H1 (cell line): ENCODE measurements at places on chromosomes 6 and 20.

- no peak for DNase-seq
Observed at GRCh38 chr20:51481341-51481914, 61.1 kb downstream of the NFATC2 start.

GRCh38 chr6:158797331-158798310 lies 21.5 kb downstream of the EZR start:
- no peak for DNase-seq

GRCh38 chr20:57498425-57499400 lies 26.2 kb downstream of the CTCFL start:
- DNase-seq, result no peak

DNA sequence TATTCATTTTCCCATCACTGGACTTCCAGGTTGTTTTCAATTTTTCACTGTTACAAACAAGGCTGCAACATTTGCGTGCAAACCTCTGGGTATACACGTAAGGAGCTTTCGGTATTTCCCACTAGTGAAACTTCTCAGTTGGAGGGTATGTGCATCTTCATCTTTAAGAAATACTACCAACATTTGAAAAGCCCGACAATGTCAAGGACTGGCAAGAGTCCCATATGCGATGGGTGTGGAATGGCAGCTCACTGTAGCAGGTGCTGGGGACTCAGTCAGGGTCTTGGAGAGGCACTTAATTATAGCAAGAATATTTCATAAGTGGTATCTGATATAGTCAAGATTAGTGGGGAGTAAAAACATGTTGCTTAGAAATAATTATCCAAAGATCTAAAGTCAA lies 8.9 kb upstream of the HLA-B start:
- no peak for DNase-seq

GRCh38 chr6:139642346-139642745 lies 267.9 kb upstream of the CITED2 start:
- no peak for DNase-seq

DNA sequence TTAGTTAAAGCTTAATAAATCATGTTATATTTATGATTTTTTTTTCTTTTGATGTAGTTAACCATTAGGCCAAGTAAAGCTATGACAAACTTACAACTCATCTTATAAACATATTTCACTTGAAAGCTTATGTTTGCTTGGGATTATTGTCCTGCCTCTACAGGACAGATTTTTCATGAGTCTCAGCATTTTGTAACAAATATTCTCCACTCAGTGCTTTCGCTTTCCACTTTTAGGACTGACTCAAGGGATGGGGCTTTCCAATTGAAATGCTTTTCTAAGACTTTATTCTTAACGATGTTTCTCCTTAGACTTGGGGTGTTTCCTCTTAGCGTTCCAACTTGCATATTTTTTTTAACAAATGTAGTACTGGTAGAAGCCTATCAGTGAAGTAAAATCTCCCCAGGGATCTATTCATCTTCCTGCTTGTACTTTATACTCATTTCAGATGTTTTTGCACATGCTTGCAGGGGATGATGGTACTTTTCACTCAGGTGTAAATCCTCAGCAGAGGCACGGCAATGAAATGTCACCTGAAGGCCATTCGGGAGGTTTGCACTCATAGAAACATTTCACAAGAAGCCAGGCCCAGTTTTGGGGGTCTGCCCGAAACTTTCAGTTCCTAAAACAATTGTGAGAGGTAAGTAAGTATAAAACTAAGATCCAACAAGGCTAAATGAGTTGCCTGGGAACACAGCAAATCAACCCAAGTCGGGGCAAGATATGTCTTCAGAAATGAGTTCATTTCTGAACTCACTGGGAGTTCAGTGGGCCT lies 298.1 kb upstream of the FOXQ1 start:
- no peak for DNase-seq

DNA sequence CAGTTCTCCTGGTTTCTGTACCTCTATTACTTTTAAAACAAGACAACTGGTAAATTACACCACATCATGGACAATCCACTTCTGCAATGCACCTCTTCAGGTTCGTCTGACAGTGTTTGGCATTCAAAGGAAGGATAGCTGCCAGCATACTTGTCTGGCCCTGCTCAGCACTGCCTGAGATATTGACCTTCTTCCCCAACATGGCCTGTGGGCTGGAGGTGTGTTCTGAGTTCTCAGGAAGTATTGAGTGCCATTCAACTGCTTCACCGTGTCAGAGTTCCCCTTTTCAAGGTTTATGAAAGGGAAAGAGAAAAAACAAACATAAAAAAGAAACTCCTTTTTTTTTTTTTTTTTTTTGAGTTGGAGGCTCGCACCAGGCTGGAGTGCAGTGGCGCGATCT lies 267.9 kb upstream of the SASH1 start:
- no peak for DNase-seq

GRCh38 chr20:19875376-19876221 lies 117.5 kb downstream of the RIN2 start:
- DNase-seq, result no peak

DNA sequence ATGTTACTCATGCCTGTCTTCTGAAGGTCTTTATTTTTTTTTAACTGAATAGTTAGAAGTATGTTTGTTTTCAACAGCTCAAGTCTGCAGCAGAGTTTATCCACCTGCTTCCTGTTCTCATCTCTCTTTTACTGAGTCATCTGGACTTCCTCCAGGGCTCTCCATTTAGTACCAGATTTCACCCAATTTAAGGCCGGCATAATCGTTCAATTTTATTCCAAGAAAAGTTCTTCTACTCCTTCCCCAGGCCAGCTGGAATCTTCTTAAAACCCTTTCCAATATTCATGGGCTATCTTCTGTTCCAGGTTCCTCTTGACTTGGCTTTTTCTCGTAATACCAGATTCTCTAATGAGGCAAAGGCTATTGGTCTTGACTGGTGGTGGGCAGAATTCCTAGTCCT lies 79.0 kb upstream of the LAMA2 start:
- DNase-seq, result no peak

- no peak for DNase-seq
Observed at GRCh38 chr20:20207291-20207690, 155.0 kb downstream of the CFAP61 start.

DNA sequence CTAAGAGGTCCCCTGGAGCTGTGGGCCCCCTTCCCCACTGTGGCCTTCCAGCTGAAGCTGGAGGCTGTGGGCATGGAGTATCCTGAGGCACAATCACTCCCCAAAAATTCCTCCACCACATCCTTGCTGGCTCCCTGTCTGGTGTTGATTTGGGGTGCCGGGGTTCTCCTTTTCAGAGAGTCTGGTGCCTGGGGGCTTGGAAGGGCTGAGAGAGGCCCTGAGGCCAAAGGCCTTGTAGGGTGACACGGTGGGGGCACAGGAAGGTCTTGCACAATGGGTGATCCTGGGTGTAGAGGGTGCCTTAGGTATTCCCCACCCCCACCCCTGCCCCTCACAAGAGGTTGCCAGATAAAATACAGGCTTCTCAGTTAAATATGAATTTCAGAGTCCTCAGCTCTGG lies 33.2 kb upstream of the VEGFA start:
- DNase-seq, result no peak

GRCh38 chr6:19789100-19789803 lies 47.9 kb upstream of the ID4 start:
- no peak for DNase-seq

DNA sequence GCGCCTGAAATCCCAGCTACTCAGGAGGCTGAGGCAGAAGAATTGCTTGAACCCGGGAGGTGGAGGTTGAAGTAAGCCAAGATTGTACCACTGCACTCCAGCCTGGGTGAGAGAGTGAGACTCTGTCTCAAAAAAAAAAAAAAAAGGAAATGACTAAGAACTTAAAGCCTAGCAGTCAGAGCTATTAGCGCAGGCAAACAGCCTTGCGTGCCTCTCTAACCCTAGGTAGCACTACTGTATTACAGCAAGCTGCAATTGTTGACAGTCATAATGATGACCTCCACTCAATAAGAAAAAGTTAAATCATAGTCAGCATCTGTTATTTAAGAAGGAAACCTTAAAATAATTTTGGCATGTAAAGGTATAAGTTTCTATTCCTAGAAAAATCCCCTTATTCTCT lies 14.4 kb downstream of the GSS start:
- no peak for DNase-seq

DNA sequence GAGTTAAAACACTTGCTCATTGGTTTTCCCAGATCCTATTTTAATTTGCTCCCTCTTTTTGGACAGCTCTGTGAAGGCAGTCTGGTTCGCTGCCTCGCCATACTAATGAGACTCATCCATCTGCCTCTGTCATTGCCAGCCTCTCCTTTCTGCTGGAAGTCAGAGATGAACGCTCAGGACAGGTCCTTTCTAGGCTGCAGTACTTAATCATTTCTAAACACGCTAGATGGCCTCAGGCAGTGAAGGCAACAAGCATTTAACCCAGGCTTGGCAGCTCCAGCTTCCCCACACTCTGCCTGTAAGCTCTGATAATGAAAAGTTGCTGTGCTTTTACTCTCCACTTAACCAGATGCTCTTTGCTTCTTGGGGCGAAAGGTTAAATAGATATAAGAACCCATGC lies 286.7 kb upstream of the POU3F2 start:
- no peak for DNase-seq

GRCh38 chr6:170485159-170485558 lies 67.9 kb downstream of the PSMB1 start:
- DNase-seq, result no peak

GRCh38 chr20:35870541-35871258 lies 83.6 kb downstream of the SCAND1 start:
- DNase-seq, result no peak

DNA sequence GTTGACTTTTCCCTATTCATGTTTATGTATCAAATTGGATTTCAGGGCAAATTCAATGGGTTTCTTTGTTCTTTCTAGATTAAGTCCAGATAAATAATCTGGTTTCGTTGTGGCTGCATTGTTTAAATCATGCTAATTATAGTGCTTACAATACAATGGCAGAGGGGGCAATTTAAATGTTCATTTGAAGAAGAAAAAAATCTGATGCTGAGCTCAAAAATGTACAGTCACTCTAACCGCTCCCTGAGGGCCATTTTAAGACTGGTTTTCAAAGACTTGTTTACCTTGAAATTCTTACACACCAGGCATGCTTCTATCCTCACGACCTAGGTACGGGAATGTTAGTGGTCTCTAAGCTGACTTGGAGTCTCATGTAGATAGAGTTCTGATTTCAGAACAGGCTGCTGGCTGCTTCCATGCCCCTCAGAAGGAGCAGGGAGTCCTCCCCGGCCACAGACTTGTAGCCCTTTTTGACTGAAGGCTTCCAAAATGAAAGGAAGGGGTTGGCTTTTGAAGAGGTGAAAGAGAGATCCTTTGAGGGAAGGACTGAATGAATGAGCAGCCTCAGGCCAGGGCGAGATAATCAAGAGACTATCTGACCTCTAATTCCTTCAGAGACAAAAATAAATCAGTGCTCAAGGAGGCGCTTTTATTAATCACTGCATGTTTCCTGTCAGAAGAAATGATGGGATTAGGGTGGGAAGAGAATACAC lies 86.1 kb upstream of the ZNF217 start:
- DNase-seq, result no peak

DNA sequence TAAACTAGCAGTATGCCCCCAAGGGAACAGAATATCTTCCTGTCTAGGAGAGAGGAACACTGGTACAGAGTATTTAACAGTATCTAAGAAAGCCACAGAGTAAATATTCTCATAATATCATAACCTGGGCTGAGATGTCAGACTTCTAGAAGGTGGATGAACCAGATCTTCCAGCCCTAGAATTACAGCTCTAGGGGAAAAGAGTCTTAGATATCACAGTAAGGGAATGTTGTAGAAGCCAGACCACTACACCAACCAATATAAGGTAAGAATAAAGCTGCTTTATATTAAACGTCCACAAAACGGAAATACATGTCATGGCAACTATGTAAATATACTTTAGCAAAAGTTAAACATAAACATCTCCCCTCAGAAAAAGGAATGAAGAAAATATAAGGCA lies 12.4 kb downstream of the SERINC1 start:
- no peak for DNase-seq

- no peak for DNase-seq
Observed at GRCh38 chr20:1805816-1806215, 89.4 kb upstream of the SIRPA start.

DNA sequence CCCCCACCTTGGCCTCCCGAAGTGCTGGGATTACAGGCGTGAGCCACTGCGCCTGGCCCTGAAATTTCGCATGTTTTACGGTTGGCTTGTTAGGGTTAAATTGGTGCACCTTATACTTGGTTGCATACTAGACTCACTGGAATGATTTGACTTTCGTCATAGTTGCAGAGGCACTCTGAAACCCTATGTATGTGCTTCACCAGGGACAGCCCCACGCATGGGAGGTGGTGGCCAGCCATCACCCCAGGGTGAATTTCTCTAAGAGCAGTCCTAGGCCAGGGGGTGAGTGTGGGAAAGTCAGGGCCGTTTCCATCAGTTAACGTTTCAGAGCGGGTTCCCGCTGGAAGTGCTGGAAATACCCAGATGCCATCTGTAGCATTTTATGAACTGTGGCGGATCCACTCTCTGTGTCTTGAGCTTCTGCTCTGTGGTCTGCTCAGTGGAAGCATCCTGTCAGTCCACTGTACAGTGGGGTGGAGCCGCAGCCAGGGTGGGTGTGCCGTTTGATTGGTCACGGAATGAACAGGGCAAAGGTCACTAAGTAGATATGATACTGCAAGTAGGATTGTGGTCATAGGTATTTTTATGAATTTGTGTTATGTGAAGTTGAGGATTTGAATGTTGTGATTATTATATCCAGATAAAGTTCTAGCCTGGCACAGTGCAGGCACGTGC lies 13.2 kb downstream of the DNAJC5 start:
- no peak for DNase-seq

DNA sequence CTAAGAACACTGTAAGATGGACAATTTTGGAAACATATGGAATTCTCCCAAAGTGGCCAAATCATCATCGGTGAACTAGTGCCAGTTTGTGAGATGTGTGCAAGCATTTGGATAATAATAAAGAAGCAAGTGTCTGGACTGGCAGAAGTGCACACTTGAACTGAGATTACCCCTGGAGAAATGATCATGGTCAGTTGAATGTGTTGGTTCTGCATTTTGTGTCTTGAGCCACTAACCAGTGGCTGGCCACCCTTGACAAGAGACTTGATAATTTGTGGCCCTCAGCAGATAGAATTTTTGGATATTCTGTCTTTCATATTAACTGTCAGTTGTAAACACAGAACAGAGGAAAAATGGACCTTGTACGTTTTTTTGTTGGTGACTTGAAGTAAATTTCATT lies 37.4 kb downstream of the CITED2 start:
- DNase-seq, result no peak

DNA sequence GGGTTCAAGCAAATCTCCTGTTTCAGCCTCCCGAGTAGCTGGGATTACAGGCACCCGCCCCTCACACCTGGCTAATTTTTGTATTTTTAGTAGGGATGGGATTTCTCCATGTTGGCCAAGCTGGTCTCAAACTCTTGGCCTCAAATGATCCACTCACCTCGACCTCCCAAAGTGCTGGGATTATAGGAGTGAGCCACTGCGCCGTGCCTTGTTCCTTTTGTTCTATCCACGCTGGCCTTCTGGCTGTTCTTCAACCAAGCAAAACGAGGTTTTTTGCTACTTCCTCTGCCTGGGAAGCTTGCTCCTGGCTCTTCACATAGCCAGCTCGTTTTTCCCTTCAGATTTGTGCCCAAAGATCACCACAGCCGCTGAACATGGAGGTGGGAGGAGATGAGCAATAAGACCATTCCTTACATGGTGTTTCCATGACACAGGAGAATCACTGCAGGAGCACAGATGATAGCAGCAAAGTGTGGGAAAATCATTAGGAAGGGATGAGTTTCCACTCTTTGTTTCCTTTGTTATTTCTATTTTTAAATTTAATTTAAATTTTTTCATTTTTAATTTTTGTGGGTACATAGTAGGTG lies 201.0 kb upstream of the ZNF217 start:
- DNase-seq, result no peak
